H1 (cell line): ENCODE measurements at places on chromosomes 7 and 10. TPM values are rescaled to one million over a fixed set of nuclear protein-coding genes. Genes with fewer than 3 reads are reported as not detected.

ANKRD2 gene
- not detected in 2 replicates for polyA plus RNA-seq

DNA sequence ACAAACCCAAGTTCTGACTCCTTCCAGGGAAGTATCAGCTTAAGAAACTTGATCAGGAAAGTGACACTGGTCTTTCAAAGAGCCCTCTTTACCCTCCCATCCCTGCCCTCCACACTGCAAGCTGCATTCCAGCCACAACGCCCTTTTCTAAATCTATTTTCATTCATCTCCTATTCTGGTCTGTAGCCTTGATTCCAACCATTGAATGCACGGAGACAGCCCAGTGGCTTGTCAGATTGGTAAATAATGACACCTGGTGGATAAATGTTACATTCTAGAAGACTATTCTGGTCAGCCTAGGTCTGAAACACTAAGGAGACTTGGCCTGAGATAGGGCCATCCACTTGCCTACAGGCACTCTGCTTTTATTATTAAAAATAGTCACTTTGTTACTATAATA lies 20.9 kb downstream of the MORN4 start:
- H3K27ac ChIP-seq, result no peak overlapping the region
- no peaks in the 10 kb centered on the region for H3K36me3 ChIP-seq
- H3K4me1 ChIP-seq, result peaks cover 3% of the 10 kb centered on the region
- H3K27me3 ChIP-seq, result no peaks in the 10 kb centered on the region
- no peak for DNase-seq

WIPF3 gene
- 3.8 and 5.0 TPM in 2 replicates for polyA plus RNA-seq

- no peak for DNase-seq
- no peaks in the 10 kb centered on the region for H3K27me3 ChIP-seq
- H3K4me1 ChIP-seq, result no peaks in the 10 kb centered on the region
- H3K36me3 ChIP-seq, result no peaks in the 10 kb centered on the region
- no peak overlapping the region for H3K27ac ChIP-seq
These were observed 80.8 kb downstream of the CARD11 start for GRCh38 chr7:2962865-2963264.

DNA sequence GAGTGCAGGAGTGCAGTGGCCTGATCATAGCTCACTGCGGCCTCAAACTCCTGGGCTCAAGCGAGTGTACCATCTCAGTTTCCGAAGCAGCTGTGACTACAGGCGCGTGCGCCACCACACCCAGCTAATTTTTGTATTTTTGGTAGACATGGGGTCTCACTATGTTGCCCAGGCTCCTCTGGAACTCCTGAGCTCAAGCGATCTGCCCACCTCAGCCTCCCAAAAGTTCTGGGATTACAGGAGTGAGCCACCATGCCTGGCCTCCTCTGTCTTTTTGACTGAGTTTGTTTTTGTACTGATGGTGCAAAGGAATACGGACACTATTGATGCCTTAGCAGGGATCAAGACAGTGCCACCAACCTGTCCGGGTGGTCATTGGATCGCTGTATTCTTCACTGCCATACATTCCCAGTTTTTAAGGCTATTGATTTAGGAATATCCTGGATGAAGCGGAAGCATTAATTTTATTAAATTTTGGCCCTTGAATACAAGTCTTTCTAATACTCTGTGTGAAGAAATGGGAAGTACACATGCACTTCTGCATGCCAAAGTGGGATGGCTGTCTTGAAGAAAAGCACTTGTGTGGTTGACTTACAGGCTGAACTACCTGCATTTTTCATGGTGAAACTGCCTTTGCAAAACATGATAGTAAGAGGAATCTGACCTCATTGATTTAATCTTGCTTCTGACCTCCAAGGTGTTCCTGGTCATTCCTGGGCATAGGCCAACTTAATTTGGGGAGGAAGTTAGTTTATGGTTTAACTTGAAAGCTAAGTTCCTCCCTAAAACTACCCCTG lies 2.1 kb upstream of the CUL2 start:
- no peak overlapping the region for H3K27ac ChIP-seq
- no peak for DNase-seq
- no peaks in the 10 kb centered on the region for H3K36me3 ChIP-seq
- no peak overlapping the region for H3K4me3 ChIP-seq

GPR146 gene
- 2.7 and 3.9 TPM in 2 replicates for polyA plus RNA-seq

DNA sequence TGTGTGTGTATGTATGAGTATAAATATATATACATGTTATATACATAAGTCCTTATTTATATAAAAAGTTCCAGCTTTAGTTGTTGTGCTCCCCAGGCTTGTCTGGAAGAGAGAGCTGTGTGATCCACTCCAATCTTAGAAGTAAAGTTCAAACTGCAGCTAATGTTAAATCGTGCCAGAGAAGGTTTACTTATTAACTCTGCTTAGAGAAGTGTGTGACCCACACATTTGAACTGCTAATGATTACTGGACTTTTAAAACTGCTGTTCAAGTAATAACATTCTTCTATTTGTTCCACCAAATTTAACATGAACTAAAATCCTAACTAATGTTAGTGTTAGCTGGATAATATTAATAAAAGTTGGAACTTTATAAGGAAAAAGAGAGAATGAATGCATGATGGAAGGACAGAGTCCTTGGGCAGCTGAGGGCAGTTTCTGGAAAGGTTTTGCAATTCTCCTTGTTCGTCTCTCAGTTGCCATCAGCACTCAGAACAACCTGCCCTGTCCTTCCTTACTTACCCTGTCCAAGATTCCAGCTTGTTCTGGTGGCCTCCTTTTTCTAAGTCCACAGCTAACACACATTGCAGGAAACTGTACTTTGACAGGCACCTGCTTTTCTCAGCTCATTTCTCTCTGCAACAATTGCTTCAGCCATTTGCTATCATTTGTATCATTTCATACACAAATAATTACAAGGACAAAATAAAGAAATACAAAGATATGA lies 162.6 kb downstream of the FAM107B start:
- no peak for DNase-seq

DNA sequence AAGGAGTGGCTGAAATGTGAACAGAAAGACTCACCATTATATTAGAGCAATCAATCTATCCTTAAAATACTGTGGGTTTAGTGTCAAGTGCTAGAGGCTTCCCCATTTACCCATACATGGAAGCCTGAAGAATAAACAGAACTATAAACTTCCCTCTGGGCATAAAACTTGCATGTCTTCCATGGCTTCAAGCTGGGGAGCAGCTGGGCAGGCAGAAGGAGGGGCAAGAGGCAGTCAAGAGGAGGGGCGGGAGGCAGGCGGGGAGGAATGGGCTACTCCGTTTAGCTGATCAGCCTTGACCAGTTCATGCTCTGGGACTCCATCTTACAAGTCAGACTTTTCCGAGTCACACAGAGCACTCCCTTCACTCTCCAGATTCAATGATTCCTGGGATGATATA lies 3.5 kb upstream of the PRSS1 start:
- H3K27me3 ChIP-seq, result no peaks in the 10 kb centered on the region
- H3K36me3 ChIP-seq, result no peaks in the 10 kb centered on the region
- no peak for DNase-seq
- H3K4me1 ChIP-seq, result no peaks in the 10 kb centered on the region

DNA sequence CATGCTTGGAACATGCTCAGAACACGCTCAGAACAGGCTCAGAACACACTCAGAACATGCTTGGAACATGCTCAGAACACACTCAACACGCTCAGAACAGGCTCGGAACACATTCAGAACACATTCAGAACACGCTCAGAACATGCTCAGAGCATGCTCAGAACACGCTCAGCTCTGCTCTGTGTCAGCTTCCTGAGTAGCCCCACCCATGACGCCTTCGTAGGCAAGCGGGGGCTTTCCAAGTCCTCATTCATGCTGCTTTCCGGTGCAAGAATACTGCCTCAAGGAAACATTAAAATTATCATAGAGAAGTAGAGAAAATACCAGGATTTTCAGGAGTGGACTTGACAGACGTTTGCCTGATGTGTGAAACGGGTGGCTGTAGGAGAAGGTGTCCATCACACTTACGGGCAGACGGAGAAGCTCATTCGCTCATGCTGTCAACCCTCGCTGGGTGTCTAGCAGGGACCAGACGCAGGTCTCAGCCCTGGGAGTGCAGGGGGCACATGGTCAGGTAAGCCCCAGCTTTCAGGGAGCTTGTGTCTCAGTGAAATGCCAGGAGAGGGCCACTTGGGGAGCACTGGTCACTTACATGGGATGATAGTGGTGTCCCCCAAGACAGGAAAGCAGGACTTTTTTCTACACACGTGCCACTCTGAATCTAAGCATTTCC lies 24.7 kb downstream of the EN2 start:
- no peak overlapping the region for H3K4me3 ChIP-seq
- H3K27me3 ChIP-seq, result peaks cover 38% of the 10 kb centered on the region
- no peaks in the 10 kb centered on the region for H3K36me3 ChIP-seq
- H3K4me1 ChIP-seq, result peaks cover 3% of the 10 kb centered on the region; the same call in 1 of the 2 replicates
- DNase-seq, result no peak

- no peaks in the 10 kb centered on the region for H3K36me3 ChIP-seq
- no peaks in the 10 kb centered on the region for H3K27me3 ChIP-seq
- H3K4me1 ChIP-seq, result no peaks in the 10 kb centered on the region
- DNase-seq, result no peak
These were observed 89.6 kb downstream of the CABCOCO1 start for GRCh38 chr10:61752111-61753011.

- no peak for DNase-seq
- H3K4me1 ChIP-seq, result no peaks in the 10 kb centered on the region
- no peaks in the 10 kb centered on the region for H3K36me3 ChIP-seq
These were observed 12.0 kb upstream of the EBLN1 start for GRCh38 chr10:22229802-22230157.
